Activated naive CD4-positive, alpha-beta T cell (primary cell): ENCODE measurements at places on chromosomes 1 and 21.

DNA sequence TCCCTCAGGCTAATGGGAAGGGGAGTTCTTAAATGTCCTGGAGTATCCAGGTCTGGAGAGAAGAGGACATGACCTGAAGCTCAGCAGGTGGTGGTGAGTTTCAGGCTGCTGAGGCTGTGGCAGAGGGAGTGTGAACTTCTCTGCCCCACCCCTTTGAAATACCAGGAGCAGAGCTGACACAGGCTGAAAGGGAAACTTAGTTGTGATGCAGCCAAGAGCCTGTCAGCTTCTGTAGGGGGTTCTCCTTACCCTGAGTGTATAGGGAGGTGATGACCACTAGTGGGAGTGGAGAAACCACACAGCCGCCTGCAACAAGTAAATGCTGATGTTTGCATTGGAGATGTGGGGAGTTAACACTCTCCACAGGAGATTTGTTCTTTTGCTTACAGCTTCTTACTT lies 152.3 kb downstream of the FCRL5 start:
- no peak for DNase-seq

GRCh38 chr1:53617382-53617781 lies 121.6 kb downstream of the GLIS1 start:
- DNase-seq, result no peak

DNA sequence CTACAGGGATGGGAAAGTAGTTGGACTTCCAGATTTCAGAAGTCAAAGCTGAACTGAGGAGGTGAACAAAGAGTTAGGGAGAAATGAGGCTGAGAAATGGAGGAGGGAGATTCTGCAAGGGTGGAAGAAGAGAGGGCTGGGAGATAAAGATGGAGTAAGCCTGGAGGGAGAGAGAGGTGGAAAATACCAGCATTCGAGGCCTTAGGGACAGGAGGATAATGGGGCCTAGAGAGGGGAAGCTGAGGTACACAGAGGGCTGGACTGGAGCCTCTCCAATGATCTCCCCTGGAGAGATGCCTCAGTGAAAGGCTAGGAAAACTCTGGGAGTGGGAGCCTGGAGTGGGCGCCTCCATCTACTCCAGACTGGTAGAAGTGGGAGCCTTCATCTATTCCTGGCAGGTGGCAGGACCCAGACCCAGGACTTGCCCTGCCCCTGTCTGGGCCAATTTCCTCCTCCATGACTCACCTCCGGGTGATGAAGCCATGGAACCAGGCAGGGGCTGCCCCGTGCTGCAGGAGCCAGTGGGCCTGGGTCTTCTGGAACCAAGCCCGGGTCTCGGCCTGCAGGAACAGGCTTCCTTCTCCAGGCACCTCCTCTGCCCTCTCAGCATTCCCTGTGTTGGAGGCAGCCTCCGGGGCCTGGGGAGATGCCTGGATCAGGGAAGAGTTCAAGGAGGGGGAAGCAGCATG lies 1.9 kb downstream of the SH2D2A start:
- no peak for DNase-seq

DNA sequence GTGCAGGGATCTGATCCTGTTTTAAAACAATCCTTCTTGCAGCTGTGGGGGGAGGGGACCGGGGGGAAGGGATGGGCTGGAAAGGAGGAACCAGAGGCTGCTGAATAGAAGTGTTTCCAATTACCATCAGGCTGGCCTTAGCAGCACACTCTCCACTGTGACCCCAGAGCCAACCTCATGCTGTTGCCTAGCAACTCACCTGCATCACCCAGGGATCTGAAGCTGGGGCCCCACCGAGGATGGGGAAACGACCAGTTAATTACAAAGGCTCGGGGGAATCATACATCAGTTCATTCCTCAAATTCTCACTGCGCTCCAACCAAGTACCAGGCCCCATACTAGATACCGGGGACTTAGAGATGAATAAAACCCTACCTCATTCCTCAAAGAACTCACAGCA lies 11.9 kb upstream of the GPX7 start:
- DNase-seq, result no peak

- DNase-seq, result no peak
These were observed 49.4 kb downstream of the LEPR start for GRCh38 chr1:65469889-65470340.

DNA sequence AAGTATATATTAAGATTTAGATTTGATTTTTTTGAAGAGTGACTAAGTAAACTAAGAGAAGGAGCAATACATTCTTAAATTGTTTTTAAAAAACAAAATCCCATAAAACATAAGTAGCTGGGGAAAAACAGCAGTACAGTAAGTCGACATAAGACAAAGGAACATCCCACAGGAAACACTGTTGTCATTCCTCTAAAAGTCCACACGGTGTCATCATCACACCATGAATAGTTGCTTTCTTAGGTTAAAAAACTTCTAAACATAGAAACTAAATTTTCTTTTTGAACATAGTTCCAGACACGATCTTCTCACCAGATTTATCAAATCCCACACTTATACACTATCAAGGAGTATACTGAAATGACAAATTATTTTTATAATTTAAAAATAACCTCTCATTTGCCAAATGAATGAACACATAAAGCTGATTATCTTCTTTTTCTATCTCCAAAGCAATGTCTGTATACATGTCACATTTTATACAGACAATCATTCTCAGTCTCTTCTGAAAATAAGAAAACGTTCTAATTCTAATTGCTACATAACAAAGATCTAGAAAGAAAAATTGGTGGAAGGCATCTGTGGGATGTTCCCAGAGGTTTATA lies 15.8 kb downstream of the ODF2L start:
- no peak for DNase-seq

DNA sequence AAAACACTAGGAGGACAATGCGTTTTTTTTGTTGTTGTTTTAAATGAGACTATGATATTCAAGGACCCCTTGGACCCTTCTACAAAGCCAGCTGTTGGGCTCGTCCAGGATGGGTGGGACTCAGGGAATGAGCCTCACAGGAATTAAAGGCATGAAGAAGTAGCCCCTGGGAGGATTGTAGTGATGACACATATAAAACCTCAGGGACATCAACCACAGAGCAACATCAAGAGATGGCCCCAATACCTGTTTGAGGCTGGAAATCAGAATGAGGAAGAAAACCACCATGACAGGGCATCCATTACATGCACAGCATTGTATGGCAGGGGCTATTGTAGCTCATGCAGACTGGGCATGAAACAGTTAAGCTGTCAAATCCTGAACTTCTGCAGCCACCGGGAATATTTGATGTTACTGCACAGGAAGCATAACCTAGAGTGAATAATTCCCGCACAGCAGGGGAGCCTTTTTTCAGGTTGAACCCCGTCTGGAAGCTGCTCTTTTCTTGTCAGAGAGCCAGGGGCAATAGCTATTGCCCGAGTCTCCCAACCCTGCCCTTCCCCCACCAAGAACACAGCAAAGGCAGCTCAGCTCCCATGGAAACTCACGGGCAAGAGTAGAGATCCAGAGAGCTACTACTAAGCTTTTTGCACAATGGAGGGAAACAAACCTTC lies 140.2 kb upstream of the FGGY start:
- no peak for DNase-seq

GRCh38 chr1:3021233-3021671 lies at the start of gene ACTRT2:
ACTRT2 (plus strand) TSS chr1:3021467; CDS start chr1:3021687, 220 bp downstream.
- DNase-seq, result no peak

- DNase-seq, result no peak
These were observed 212.1 kb downstream of the GPR52 start for GRCh38 chr1:174659823-174660222.

DNA sequence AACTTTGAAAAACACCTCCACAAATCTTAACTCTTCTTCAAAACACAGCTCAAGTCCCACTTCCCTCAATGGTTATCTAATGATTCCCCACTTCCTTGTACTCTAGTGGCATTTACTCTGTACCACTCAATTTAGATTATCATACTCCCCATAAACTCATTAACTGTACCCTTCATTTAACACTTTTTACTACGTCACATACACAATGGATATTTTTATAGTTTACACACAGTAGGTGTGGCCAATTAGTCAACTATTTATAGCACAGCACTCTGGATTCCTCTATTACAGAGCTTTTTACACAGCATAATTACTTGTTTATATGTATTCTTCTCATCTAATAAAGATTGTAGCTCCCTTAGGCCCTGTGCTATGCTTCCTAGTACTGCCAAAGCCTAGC lies 62.1 kb downstream of the FOXJ3 start:
- DNase-seq, result no peak

DNA sequence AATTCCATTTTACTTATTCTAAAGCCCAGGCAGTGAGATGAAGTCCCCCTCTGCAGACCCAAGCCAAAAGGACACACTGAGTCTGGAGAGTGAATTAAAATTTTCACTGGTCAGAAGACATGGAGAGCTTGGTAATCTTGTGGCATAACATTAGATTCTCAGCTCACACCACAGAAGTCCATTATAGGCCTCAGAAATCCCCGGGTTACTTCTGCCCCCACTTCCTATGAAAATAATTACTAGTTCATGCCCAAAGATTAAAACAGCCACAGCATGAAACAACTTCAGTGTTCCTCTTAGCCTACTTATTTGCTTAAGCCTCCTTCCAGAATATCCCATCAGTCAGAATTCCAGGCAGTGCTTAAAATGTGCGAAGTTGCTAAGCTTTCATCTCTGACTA lies 123.3 kb downstream of the ZC3H11B start:
- DNase-seq, result no peak

DNA sequence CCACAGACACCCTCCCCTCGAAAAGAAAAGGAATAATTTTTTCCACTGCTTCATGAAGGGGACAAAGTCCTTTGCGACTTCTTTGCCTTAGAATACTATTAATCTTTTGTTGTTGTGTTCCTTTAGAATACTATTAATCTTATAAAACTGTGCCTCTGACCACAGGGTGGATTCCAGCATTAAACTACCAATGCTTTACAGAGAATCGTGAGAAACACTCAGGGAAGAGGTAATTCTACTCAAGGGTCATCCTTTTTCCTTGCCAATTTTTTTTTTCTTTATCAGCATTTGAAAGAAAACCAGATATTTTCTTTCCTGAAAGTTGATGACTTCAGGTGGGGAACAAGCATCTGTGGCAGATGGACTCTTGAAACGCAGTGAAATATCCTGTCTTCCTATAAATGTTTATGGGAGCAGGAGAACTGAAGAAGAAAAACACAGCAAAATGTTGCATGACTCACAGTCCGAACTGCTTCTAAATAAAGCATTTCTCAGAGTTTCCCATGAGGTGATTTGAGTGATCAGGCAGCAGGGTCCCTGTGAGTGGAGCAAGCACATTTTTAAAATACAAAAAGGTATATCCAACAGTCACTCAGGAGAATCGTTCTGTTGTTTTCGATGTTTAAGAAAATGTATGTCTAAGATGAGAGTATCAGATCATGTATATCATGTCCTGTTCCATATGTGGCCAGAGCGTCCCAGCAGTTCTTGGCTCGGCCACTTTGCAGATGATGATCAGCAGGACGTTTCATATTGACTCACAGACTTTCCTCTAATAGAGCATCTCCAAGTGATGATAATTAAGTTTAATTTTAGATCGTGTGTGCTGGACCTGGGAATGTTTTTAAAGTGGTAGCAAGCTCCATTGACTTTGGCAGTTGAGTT lies 154.2 kb upstream of the RUNX1 start:
- DNase-seq, result no peak

GRCh38 chr21:15874615-15875014 lies 144.8 kb downstream of the USP25 start:
- DNase-seq, result no peak

- DNase-seq, result no peak
These were observed 275.8 kb downstream of the VAV3 start for GRCh38 chr1:107689159-107689558.

DNA sequence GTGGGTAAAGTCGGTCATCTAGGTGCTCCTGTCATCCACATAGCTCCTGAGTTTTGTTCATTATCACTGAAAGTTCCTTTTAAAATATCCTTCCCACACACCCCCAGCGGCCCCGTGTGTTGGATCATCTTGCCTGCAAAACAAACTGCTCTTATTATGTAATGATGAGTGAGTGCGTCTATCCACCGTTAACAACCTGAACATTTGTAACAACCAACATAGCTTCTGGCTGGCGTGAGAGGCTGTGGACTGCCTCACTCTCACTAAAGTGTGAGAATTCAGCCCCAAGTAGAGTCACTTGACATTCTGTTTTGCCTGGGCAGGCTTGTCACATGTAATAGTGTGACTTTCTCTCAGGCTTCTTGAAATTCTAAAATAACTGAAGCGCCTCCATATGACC lies 14.5 kb upstream of the KCNA2 start:
- no peak for DNase-seq

GRCh38 chr1:212752252-212752933 lies 39.2 kb downstream of the NSL1 start:
- no peak for DNase-seq

GRCh38 chr21:45887120-45887611 lies 94.4 kb upstream of the COL6A1 start:
- no peak for DNase-seq

DNA sequence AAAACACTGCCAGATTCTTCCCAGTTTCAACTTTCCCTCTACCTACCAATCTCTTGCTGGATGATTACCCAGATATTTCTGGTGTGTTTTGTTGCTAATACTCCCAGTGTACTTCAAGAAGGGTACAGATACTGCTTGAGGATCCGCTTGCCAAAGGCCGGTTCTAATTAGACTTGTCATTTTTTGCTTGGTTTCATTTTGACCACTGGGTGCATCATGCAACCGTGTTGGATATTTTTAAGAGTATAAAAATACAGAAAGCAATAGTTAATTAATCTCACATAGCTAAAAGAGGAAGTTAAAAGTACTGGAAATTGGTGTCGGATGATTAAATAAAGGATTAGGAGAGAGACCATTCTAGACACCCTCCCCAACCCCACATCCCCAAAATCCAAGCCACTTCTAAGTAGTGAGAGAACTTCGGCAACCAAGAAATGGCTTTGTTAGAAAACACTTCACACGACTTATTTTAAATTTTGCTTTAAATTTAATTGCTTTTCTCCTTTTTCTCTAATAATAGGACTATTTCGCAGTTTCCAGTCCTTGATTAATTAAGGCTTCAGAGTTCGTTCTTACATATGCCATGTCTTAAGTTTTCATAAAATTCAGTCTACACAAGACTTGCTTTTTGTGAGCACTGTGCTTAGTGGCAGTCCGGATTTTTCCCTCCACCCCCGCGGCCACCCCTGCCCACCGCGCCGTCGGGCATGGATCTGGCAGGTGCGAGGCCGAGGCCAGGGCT lies 2.5 kb upstream of the CDKN2C start:
- DNase-seq, result no peak

- DNase-seq, result no peak
These were observed 139.3 kb upstream of the EDN2 start for GRCh38 chr1:41623736-41624135.
